ENCODE measurements at places on chromosomes 4 and X.
A peak's percentile ranks its signal among the peaks of the same experiment; 100 is the strongest.

GRCh38 chr4:53128706-53129357 is 237.0 kb downstream of the SCFD2 start:
- no peak for DNase-seq

DNA sequence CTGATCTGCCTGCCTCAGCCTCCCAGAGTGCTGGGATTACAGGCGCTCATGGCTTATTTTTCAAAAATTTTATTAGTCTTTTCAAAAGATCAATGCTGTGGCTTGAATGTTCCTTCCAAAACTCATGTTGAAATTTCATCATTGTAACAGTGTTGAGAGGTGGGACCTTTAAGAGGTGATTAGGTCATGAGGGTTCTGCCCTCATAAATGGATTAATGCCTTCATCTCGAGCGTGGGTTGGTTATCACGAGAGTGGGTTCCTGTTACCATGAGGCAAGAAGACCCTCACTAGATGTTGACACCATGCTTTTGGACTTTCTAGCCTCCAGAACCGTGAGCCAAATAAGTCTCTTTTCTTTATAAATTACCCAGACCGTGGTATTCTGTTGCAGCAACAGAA is 30.3 kb downstream of the EIF2S3 start:
- no peak for DNase-seq

- DNase-seq = peak; percentile 33
Measured at GRCh38 chr4:141900856-141901255, 264.5 kb downstream of the IL15 start.

- DNase-seq = no peak
Measured at GRCh38 chr4:156788782-156789181, 182.8 kb downstream of the PDGFC start.

DNA sequence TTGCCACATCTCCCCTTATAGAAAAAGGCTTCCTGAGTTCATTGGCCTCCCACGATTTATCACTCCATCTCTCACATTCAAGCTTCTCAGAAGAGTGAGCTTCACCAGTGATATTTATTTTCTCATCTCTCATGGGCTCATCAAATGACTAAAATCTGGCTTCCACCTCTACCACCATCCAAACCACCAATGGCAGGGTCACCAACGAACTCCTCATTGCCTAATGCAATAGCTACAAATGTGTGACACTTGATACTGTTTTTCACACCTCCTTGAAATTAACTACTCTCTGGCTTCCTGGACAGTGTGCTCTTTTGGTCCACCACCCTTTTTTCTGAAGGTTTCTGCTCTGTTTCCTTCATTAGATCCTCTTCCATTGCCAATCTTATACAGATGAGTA is 129.0 kb downstream of the SH2D1A start:
- DNase-seq = no peak

DNA sequence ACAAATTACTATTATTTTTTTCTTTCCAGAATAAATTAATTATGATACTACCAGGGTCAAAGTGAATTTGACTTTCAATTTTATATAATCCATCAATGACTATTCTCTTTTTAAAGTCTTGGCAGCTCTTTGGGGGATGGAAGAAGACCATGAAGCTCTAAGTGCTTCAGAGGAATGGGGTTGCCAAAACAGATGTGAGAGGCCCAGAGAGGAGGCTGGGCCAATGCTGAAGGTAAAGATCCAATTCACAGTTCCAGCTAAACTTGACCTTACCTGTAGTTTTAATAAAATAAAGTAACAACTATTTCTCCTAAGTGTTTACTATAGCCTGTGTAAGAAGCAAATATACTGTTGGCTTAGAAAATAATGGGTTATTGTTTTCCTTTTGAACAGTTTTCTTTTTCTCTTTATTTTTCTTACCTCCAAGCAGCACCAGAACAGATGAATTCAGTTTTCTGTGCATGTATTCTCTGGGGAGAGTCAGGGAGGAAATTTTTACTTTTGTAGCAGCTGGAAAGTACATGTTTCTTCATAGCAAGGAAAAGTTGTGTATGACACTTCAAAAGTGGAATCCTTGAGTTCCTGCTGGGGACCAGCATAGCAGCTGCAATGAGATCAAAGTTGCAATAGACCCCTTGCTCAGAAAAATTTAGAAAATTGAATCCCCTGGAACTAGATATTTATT is 104.9 kb downstream of the CEP44 start:
- DNase-seq = no peak
